ENCODE measurements at places on chromosomes 1 and 21.

- DNase-seq: no peak
These were observed 81.8 kb downstream of the KIAA0319L start for GRCh38 chr1:35475356-35475755.

DNA sequence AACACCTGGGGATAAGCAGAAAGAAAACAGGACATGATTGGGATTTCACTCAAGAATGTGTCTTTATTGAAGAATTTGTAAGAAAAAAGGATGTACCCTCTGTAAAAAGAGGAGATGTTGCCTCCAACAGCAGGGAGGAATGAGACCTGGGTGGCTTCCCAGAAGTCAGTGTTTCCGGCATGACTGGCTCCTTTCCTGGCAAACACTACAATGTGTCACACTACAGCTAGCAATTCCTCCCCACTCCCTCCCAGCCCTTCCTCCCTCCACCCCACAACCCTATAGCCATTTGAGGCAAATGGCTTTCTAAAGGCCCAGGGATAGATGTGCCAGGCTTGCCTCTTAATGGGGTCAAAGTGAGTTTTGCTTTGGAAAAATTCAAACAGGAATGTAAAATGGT, 11.5 kb upstream of the COL8A2 start:
- peak; percentile 44 for DNase-seq

DNA sequence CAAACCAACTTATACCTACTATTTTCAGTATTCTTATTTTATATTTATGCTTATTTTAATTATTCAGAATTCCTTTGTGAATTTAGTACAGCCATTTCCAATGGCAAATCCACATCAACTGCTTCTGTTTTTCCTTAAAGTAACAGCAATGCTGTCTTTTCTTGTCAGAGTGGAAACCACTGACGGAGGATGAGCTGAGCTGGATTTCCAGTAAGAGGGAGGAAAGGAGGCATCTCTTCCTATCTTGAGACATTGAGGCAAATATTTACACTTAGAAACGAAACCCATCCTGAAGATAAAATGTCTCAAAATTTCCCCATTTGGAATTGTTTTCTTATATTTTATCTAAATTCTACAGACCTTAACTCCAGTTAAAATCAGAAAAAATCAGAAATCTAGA, 66.1 kb upstream of the SLC44A3 start:
- no peak for DNase-seq

GRCh38 chr1:54583871-54584270, 35.8 kb downstream of the ACOT11 start:
- DNase-seq: no peak

GRCh38 chr1:164452549-164452948, 106.4 kb upstream of the PBX1 start:
- DNase-seq: no peak

DNA sequence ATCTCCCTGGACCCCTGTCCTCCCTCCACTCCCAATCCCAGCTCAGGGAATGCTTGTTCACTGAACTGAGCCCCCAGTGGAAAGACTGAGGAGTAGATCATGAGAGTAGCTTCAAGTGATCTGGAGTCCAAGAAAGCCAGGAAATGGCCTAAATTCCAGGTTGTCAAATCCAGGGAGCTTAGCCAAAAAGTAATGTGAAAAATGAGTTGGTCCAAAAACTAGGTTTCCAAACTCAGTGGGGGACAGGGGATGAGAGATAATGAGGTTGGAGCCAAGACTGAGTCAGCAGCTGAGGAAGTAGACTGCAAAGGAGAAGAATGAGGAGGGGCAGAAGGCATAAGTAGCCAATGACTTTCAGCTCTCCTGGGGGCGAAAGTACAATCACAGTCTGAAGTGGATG, 284.1 kb upstream of the BEND5 start:
- no peak for DNase-seq

DNA sequence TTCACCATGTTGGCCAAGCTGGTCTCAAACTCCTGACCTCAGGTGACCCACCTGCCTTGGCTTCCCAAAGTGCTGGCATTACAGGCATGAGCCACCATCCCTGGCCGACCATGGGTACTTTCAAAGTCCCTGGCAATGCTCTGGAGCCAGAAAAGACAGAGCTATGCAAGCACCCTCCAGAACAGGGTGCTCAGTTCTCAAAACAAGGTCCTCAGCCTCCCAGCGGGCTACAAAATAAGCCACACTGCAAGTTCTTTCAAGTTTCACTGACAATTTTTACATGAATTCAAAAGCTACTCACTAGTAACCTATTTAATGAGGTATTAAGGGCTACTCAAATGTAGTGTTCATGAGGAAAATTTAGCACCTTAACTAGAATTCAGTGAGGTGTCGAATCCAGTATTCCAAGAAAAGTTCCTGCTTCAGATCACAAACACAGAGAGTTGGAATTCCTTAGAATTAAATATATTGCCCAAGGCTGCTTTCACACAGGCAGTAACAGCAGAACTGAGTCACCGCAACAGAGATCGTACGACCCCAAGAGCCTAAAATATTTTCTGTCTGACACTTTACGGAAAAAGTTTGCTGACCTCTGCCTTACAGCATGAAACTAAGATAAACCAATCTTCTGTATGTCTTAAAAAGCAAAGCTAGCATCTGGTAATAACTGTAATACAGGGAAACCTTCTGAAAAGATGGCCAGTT, 60.7 kb downstream of the HSF2BP start:
- no peak for DNase-seq

GRCh38 chr21:41970751-41971653, 17.2 kb upstream of the C2CD2 start:
- no peak for DNase-seq

DNA sequence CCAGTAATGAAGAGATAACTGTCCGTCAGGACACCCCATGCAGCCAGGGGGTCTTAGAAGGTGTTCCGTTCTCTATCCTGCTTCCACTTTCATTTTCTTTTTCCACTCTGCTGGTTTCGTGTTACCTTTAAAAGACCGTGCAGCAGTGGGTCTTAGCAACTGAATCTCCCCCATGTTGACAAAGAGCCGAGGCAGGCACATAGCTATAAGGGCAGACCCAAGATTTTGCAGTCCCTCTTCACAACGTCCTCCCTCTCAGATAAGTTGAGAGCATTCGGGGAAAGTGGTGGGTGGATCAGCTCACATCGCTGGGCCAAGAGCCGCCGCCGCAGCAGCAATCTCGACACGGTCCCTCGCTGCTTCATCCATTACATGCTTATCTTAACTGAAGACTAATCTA, 355.5 kb downstream of the LMO4 start:
- DNase-seq: no peak

DNA sequence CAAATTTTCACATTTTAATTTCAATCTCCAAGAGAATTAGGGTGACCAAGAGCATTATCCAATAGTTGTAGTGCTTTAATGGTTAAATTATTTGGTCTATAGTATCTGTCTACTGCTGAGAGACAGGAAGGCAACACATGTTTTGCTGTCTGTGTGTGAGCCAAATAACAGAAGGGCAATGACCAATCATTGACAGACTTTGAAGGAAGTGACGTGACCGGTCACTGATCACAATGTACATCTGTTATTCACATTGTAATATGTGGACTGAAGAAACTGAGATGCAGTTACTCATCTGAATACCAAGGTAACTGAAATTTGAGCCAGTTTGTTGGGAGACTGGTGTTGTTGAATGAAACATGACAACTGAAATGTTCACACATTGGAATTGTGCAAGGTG, 196.7 kb downstream of the LRRC40 start:
- no peak for DNase-seq

All from mammary epithelial cell (primary cell).